Fibroblast of gingiva (primary cell): ENCODE measurements at places on chromosomes 3 and 15.

- no peak for DNase-seq
Measured at GRCh38 chr15:93066224-93066681, 22.8 kb downstream of the RGMA start.

- peak; percentile 73 for DNase-seq
Measured at GRCh38 chr3:152737021-152737908, 97.7 kb upstream of the P2RY1 start.

GRCh38 chr3:10421996-10422395, 83.4 kb downstream of the ATP2B2 start:
- no peak for DNase-seq

DNA sequence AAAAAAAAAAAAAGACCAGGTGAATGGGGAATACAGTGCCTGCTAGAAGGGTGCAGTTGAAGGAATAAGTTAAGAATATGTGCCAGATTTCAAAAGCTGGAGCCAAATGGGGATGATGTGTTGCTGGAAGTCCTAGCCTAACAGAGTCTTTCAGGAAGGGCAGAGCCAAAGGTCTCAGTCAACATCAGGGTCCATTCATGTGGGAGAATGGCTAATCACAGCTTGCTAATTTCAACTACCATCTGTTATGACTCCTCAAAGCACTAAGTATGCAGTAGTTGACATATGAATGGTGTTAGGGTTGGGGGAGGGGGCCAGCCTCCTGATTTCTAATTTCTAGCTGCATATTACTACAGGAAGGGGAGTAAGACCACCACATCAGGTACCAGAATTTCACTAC, 4.4 kb downstream of the ZBTB38 start:
- DNase-seq, result no peak

GRCh38 chr15:92502930-92503857, 109.5 kb downstream of the ST8SIA2 start:
- DNase-seq, result no peak

- peak; percentile 33 for DNase-seq
Measured at GRCh38 chr3:43753741-43754715, 63.3 kb downstream of the ABHD5 start.

GRCh38 chr15:45371546-45371945, 6.8 kb downstream of the GATM start:
- DNase-seq, result no peak

DNA sequence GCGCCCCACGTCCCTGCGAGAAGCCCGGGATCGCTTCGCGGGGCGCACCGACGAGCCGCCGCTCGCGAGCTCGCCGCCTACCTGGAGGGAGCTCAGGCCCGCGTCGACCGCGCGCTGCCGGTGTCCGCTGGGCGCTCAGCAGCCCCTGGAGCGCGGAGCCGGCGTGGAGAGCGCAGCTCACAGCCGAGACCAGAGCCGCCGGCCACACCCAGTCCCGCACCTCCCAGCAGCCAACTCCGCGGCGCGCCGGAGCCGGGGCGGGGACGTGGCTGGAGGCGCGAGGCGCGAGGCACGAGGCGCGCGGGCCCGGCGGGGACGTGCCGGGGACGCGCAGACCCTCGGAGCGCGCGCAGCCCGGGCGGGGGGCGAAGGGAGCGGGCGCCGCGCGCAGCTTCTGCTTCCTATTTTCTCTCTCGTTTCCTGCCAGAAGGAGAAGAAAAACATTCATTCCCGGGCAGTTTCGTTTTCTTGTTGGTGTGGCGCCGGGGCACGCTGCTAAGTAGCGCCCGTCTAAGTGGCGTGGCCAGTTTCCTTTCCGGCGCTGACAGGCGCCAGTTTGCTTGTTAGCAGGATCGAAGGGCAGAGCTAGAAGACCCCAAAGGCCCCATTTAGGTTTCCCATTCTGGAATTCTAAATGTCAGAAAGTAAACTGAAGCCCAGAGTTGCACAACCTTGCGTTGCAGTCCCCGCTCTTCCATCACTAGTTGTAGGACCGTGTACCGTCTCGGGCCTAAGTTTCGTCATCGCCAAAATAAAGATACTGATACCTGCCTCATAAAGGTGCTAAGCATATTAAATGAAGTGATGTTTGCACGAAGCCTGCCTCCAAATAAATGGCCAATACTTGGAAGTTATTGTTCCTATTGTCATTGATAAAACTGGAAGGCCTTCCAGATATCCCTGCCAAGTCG, at the start of gene GNB4:
Gene GNB4, minus strand, starts transcription at position 206 of the 911 bp plus-strand sequence. CDS start 25,270 bp downstream, outside the sequence.
- DNase-seq, result peak; percentile 86

DNA sequence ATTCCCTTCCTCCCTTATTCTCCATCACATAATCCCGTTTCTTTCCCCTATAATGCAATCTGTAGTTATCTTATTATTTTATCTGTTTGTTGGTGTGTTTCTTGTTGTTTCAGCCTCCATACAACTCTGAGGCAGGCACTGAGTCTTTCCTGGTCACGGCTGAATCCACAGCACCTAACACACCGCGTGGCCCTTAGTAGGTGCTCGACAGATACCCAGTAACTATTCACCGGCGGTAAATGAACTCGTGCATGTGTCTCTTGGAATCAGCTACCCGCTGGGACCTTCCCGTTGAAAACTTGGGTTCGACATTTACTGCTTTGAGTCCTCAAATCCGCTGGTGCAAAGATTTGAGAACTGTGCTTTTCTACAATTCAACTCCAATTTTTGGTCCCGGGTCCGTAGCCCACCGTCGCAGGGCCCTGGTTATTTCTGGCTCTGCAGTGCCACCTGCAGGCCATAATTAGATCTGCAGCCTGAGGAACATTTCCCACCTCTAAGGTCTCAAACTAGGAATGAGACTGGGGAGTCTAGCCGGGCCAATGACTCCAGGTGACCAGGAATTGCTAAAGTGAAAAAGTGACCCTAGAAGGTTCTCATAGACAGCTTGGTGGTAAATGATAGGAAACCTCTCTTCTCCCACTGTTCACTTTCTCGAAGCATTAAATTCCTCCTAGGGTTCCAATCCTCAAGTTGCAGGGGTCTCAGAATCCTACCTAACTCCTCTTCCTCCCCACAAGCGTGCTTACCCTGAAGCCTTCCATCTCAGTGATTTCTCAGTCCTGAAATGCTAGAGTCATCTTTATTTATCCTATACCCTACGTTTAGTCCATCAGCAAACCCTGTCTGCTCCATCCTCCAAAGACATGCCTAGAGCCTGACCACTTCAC, 40.0 kb upstream of the TRH start:
- no peak for DNase-seq

- DNase-seq, result no peak
Measured at GRCh38 chr3:47464588-47464987, 11.2 kb downstream of the SCAP start.

DNA sequence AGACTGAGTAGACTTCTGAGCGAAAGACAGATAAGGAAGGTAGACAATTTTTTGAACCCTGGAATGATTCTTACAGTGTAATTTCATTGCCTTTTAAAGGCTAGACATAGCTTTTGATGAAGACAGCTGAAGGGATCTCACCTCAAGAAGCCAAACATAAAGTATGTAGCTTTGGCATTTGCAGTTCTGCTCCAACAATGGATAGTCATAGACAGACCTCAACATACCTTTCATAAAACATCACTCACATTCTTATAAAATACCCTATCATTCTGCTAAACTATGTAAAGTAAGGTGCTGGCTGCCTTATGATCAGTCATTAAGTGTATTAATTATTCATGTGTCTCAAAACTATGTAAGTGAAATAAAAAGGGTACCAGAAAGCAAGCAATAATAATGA, 70.0 kb downstream of the UBE3A start:
- no peak for DNase-seq

DNA sequence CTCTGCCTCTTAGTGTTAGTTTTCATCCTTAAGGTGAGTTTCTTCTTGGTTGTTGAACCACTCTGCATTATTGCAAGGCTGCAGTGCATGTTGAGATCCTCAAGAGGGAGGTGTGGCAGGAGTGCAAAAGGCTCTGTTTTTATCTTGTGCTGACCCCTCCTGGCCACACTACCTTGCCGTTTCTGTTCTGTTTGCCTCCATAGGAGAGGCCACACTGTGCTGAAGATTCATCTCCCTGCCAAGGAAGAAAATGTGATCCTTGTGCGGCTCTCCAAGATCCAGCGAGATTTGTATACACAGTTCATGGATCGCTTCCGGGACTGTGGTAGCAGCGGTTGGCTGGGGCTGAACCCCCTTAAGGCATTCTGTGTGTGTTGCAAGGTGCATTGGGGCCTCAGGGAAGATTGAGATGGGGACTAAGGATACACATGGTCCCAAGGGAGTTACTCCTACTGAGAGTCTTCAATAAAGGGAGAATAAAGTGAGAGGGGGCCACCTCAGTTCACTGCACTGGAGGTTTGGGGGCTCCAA, 33.0 kb upstream of the TEX264 start:
- DNase-seq, result peak; percentile 63

GRCh38 chr3:40505599-40506462, at the start of gene ZNF620:
ZNF620 (plus strand) TSS chr3:40506039; CDS start chr3:40506353, 314 bp downstream.
- no peak for DNase-seq
